ENCODE measurements at places on chromosomes 2 and 18.

DNA sequence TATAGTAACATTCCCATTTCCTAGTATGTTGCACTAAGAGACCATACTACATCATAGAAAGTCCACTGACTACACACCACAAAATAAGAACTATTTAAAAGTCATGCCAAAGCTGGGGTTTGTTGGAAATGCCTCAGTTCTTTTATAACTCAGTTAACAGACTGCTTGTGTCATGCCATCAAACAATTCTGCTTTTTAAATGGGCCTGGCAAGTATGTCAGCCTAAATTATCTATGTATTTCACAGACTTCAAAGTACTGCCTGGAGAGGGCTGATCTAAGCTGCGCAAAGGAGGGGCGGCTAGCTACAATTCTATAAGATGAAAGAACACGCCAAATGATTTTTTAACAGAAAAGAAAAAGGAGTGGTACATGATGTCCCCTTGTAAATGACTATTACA, 49.6 kb downstream of the FARSB start:
- DNase-seq, result no peak

DNA sequence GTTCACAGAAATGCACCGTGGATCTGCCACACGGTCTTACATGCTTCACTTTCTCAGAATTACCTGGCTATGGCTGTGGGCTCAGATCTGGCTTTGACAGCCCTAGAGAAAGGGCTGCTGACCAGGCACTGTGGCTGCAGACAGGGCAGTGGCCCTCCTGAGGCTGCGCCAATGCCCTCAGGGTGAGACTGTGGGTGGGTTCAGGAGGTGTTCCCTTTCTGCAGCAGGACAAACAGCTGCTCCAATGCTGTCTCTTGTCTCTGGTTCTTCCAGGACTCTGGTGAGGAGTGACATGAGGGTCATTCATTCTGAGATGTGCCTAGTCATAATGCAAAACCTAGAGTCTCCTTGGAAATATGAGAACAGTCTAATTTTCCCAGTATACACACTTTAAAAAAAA, 90.5 kb upstream of the SMIM21 start:
- no peak for DNase-seq

- no peak for DNase-seq
Observed at GRCh38 chr18:7558769-7559168, 8.3 kb upstream of the PTPRM start.

- no peak for DNase-seq
Observed at GRCh38 chr2:67825476-67825875, 237.3 kb downstream of the C1D start.

GRCh38 chr2:28063492-28063962, 173.0 kb downstream of the BABAM2 start:
- DNase-seq, result no peak

DNA sequence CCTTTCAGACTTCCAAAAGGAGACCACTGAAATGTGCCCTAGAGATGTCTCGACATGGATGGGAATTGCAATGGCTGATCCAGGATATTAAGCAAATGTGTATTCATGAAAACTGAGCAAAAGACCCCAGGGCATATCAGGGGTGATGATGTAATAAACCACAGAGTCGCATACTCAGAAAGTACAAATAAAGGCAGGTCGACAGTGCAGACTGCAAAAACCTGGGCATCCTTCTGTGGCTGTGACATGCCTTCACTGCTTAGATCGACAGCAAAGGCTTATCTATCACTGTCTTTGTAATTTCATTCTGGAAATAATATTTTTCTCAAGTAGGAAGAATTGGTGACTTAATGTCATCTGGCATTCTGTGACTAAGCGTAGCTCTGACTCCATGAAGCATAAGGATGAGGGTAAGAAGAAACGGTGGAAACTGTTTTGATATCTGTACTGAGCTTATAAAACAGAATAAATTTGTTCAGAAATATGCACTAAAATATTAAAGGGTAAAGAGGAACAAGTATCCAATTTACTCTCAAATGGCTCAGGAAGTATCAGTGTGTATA, 115.6 kb upstream of the NRP2 start:
- no peak for DNase-seq

GRCh38 chr2:238080518-238080917, 19.6 kb upstream of the ESPNL start:
- no peak for DNase-seq

- no peak for DNase-seq
Observed at GRCh38 chr2:127932199-127932876, 46.6 kb upstream of the AMMECR1L start.

DNA sequence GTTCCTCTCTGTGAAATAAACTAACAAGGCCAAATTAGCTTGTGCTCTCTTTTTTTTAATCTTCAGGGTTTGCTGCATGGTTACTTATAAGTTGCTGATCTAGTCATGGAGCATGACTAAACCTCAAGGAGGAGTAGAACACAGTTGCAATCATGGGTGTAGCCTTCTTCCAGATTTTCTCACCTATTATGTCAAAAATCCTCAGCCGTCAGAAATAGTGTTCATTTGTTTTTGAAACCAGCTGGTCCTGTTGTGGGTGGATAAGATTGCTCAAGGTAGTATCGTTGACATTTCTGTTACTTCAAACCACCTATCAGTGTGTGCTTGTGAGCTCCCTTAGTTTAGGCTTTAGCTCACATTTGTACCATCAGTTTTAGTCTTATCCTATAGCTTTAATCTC, 11.2 kb downstream of the RELCH start:
- DNase-seq, result no peak

- DNase-seq, result no peak
Observed at GRCh38 chr2:46001741-46002506, 295.3 kb upstream of the EPAS1 start.

DNA sequence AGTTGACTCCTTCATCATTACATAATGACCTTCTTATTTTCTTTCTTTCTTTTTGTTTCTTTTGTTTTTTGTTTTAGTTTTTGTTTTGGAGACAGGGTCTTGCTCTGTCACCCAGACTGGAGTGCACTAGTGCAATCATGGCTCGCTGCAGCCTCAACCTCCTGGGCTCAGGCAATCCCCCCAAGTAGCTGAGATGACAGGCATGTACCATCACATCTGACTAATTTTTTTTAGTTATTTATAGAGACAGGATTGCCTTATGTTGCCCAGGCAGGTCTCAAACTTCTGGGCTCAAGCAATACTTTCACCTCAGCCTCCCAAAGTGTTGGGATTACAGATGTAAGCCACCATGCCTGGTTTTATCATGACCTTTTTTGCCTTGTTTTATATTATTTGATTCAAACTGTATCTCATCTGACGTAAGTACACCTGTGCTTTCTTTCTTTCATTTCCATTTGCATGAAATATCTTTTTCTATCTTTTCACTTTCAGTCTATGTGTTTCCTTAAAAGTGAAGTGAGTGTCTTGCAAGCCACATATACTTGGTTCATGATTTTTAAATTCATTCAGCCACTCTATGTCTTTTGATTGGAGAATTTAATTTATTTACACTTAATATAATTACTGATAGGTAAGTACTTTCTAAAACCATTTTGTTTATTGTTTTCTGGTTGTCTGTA, 39.1 kb downstream of the SP100 start:
- no peak for DNase-seq

DNA sequence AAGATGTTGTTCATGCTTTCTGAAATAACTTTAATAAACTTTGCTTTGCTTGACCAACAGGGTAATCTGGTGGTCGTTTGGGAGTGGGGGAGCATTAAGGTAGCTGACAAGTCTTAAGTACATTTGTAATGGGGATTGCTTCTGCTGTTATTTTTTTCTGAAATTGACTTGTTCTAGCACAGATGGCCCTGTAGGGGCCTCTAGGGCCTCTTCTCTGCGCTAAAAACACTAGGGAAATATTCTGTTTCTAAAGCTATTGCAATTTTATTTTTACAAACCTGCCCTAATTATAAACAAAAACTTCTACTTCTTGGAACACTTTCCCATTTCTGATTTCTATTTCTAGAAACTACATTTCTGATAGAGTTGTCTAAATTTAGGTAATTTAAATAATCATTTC, 191.3 kb upstream of the KCNJ3 start:
- no peak for DNase-seq

GRCh38 chr18:2672872-2673271, 17.3 kb downstream of the SMCHD1 start:
- DNase-seq, result no peak

GRCh38 chr18:46560671-46561045, 96.4 kb downstream of the LOXHD1 start:
- no peak for DNase-seq

DNA sequence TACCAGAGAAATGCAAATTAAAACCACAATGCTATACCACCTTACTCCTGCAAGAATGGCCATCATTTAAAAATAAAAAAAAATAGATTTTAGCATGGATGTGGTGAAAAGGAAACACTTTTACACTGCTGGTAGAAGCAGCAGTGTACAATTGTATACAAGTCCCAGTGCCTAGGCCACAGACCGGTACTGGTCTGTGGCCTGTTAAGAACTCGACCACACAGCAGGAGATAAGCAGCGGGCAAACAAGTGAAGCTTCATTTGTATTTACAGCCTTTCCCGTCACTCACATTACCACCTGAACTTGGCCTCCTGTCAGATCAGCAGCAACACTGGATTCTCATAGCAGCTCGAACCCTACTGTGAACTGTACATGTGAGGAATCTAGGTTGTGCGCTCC, 60.7 kb upstream of the DSC1 start:
- no peak for DNase-seq

GRCh38 chr2:161873707-161874106, 200.3 kb downstream of the DPP4 start:
- DNase-seq, result no peak

DNA sequence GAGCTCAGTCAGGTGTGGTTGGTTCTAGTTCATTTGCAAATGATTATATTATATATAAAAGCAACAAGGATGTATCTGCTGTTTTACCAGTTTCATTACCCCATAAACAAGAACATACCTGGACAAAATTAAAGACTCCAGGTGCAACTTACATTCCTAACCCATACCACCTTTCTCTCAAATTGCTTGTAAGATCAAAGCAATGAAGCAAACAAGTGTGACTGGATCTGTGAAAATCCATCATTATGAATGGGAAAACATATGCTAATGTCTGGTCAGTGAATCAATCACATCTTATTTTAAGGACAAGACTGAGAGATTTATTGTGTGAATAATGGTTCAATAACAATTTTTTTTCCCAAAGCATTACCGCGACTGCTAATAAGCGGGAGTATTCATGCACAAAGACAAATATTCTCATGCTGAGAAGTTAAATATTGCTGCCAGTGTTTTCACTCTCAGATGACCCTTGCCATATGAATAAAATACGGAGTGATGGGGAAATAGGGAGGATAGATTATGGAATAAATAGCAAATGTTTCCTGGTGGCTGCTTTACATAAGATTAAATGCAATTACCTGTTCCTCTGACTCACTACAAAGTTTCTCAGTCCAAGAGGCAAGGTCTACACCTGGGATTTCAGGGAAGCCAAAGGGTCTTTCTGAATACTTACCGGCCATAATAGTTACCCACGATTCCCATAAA, 59.3 kb downstream of the WDR75 start:
- DNase-seq, result no peak

DNA sequence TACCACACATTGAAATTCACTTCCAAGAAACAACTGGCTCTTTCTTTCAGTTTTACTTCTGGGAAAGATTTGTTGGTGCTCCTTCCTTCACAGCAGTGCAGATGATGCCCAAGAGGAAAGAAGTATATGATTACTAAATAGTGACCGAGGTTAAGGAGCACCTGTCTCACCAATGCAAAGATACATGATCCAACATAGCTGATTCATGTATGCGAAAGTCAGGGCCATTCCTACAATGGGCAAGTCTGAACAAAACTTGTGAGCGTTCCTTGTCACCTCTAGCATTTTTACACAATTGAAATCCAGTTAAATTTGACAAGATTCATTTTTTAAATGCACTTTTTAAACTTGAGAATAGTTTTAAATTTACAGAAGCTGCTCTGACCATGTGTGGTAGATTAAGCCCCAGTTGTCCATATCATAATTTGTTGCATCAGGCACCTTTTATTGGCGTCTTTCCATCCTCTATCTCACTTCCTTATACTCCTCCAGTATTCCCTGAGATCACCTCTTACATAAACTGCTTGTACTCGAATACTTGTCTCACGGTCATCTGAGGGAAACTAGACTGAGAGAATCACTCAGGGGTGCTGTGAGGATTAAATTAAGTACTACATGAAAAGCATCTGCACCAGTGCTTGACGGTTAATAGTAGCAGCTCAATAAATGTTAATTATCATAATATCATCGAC, 438.8 kb upstream of the CDH20 start:
- DNase-seq, result no peak

GRCh38 chr2:119694845-119695521, 16.0 kb downstream of the TMEM177 start:
- DNase-seq, result no peak

GRCh38 chr2:162175714-162176113, 23.7 kb upstream of the GCG start:
- DNase-seq, result no peak

DNA sequence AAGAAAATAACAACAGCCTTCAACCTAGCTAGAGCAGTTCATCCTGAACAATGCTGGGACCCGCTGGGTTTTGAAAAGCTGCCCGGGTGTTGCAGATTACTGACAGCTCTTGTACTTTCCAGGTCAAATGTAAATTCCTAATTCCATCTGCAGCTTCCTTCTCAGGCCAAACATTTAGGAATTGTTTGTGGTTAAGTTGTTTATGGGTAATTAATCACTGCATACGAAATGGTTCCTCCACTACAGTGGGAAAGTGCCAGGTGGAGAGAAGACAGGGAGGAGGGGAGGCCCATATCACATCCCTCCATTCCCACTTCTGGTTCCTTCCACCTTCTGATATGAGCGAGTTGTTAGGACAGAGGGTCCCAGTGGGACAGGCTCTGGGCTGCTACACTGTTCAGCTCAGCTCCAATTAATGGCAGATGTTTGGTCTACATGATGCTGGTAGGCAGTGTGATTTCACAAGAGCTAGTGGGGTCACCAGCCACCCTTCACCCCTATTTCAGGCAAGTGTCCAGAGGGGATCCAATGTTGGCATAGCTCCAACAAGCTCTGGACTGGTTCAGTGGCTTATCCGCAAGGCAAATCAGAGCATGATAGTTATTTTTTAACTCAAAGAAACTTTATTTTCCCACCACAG, 112.9 kb upstream of the ACAA2 start:
- no peak for DNase-seq

- no peak for DNase-seq
Observed at GRCh38 chr18:45920367-45920766, 46.8 kb downstream of the EPG5 start.

DNA sequence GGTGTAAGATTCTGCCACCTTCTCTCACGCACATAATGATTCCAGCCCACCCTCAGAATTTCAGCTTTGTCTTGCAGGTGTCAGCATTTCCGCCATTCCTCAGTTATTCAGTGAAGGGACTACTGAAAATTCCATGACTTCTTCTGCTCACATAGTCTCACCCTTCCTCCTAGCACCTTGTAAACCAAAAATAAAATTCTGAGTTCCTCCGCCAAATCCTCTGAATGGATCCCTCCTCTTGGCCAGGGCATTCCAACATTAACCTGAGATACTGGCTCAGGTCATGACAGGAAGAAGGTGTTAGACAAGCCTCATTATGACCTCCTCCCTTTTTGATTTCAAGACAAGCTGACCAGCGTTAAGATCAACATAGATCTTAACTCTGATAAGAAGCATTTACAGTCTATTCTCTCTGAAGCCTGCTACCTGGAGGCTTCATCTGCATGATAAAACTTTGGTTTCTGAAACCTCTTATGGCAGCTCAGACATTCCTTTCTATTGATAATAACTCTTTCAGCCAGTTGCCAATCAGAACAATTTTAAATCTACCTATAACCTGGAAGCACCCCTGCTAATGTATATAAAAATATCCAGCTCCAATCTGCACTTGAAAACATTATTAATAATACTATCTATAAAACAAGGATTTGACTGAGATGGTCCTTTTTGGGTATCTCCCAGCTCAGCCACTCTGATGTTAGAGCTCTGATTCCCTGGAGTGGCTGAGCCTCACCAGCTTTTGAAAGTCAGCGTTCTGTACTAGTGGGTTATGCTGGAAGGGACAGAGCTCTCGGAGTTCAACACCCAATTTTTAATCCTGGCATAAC, 136.4 kb upstream of the APCDD1 start:
- DNase-seq, result no peak
